GM18507 (cell line): ENCODE measurements at places on chromosomes 16 and 17.

- no peak for DNase-seq
Observed at GRCh38 chr16:68806422-68806821, 36.9 kb upstream of the TANGO6 start.

DNA sequence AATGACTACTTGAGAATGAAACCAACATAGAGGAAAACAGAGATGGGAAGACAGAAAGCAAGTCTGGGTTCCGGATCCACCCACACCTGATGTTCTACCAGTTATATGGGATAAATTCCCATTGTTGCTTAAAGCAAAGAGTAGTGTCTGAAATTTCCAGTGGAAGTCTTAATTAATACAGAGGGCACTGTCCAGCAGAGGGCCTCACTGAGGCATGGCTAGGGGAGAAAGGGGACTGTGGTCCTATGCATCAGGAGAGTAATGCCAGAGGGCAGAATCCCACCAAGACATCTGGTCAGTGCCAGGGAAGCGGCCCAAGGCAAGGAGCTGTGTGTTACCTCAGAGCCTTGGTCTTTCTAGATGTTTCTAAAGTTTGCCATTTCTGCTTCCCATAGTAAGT, 7.5 kb upstream of the UMOD start:
- DNase-seq: no peak

DNA sequence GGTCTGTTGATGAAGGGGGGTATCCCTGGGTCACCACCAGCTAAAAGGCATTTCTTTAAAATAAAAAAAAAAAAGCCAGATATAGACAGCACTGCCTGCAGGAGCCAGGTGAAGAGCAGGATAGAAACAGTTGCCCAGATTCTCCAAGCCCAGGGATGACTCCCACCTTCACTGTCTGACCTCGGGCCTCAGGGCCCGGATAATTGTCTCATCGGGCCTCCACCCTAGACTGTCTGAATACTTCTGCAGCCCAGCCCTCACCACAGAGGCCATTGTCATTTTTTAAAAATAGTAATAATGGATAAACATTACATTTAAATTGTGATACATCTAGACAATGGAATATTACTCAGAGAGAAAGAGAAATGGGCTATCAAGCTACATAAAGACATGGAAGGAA, 92.8 kb upstream of the TNRC6C start:
- DNase-seq: no peak

GRCh38 chr16:177394-177822, 928 bp downstream of the HBA1 start:
- no peak for DNase-seq

DNA sequence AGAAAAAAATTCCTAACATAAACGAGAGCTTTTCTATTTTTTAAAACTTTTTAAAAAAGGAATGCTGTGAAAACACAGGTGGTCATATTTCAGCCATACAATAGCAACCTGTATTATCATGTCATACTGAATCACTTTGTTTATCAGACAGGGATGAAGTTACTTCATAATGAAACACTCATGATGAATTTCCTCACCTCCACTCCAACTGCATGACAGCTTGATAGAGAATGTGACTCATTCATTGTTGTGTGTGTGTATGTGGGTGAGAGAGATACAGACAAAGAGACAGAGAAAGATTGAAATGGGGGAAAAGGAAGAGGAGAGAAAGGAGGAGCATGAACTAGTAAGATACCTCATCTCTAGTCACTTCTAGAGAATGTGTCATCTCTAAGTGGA, 109.0 kb downstream of the SYCE1L start:
- no peak for DNase-seq

GRCh38 chr17:17959520-17960361, 12.5 kb downstream of the TOM1L2 start:
- no peak for DNase-seq

DNA sequence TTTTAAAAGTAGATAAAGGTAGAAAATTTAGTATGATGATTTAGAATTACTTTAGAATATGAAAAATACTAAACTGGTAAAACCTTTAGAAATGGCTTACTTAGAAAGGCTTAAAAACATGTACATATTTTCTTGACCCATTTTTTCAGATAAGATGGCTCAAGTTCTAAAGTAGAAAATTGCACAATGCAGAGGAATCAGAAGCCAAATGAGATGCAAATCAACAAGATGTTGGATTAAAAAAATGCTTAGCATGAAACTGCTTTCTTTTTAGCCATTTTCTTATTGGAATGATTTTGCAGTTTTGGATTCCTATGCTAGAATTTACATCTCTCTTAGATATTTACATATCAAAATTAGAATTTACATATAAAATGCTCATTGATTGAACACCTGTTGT, 1.5 kb upstream of the KRTAP3-1 start:
- DNase-seq: no peak
